ENCODE measurements at places on chromosomes 13 and 19.

- DNase-seq = no peak
Measured at GRCh38 chr13:96824140-96824539, 170.1 kb downstream of the OXGR1 start.

DNA sequence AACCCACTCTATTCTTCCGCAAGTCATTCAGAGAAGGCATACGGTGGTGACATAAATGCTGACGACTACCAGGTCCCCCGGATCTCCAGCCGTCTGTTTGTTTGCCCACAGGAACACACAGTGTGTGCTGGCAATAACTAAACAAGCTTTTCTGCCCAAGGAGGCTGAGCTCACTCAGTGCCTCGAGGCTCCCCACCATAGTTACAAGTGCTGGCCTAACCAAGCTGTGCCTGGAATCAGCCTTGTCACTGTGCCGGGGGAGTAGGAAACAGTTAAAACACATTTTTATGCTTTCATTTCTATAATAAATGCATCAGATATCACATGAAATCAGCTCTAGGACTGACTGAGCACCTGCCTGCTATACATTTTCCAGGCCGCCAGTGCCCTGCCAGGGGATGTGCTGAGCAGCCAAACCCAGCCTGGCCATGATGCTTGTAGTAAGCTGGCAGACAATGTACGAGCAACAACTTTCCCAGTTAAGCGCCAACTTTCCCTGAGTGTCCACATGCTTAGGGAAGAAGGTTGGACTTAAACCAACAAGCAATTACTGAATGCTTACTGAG is 28.1 kb downstream of the BRD4 start:
- DNase-seq = no peak

DNA sequence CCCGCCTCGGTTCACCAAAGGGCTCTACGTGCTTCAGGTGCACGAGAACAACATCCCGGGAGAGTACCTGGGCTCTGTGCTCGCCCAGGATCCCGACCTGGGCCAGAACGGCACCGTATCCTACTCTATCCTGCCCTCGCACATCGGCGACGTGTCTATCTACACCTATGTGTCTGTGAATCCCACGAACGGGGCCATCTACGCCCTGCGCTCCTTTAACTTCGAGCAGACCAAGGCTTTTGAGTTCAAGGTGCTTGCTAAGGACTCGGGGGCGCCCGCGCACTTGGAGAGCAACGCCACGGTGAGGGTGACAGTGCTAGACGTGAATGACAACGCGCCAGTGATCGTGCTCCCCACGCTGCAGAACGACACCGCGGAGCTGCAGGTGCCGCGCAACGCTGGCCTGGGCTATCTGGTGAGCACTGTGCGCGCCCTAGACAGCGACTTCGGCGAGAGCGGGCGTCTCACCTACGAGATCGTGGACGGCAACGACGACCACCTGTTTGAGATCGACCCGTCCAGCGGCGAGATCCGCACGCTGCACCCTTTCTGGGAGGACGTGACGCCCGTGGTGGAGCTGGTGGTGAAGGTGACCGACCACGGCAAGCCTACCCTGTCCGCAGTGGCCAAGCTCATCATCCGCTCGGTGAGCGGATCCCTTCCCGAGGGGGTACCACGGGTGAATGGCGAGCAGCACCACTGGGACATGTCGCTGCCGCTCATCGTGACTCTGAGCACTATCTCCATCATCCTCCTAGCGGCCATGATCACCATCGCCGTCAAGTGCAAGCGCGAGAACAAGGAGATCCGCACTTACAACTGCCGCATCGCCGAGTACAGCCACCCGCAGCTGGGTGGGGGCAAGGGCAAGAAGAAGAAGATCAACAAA is 2.6 kb downstream of the PCDH17 start:
- DNase-seq = no peak

- no peak for DNase-seq
Measured at GRCh38 chr19:50803633-50804419, 13.6 kb downstream of the ACP4 start.

GRCh38 chr19:12580180-12580694 is 29.0 kb upstream of the ZNF564 start:
- DNase-seq = no peak

All from CD4-positive, alpha-beta T cell treated with Interleukin-15 for 4 hours (primary cell).